ENCODE measurements at places on chromosomes 12 and 14.

GRCh38 chr12:27666510-27666909 is 29.7 kb upstream of the REP15 start:
- no peak for DNase-seq

DNA sequence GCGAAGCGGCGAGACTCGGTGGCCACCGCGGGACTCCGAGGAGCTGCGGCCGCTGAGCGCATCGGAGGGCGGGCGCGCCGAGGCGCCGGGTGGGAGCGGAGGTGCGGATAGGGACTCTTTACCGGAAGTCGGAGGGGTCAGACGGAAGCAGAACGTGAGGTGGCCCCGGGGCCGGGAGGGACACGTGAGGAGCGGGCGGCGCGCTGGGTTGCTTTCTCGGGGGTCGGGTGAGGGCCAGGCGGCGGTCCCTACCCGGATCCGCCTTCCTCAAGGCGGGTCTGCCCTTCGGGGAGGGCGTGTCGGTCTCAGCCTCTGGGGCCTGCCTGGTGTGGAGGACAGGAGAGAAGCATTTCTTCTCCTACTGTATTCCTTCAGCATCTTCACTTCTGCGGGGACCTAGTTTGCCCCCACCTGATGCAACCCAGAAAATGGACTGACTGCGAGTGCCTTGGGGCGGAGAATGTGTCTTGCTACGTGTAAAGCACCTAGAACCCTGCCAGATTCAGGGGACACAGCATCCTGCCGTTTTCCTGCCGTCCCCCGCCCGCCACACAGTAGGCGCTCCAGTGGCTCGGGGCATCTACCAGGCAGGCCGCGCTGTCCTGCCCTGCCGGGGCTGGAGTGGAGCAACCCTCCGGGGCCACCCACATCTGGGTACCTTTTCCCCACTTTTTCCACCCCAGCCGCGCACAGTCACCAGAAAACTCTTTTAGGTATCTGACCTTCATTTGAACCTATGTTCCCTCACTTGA is 514 bp upstream of the ATXN2 start:
- DNase-seq: peak; percentile 93

GRCh38 chr12:52090291-52090690 is 10.8 kb downstream of the SMIM41 start:
- DNase-seq: no peak

GRCh38 chr12:69913526-69913925 is 88.5 kb downstream of the MYRFL start:
- no peak for DNase-seq

- peak; percentile 44 for DNase-seq
Observed at GRCh38 chr12:32877601-32878459, 18.7 kb downstream of the PKP2 start.

DNA sequence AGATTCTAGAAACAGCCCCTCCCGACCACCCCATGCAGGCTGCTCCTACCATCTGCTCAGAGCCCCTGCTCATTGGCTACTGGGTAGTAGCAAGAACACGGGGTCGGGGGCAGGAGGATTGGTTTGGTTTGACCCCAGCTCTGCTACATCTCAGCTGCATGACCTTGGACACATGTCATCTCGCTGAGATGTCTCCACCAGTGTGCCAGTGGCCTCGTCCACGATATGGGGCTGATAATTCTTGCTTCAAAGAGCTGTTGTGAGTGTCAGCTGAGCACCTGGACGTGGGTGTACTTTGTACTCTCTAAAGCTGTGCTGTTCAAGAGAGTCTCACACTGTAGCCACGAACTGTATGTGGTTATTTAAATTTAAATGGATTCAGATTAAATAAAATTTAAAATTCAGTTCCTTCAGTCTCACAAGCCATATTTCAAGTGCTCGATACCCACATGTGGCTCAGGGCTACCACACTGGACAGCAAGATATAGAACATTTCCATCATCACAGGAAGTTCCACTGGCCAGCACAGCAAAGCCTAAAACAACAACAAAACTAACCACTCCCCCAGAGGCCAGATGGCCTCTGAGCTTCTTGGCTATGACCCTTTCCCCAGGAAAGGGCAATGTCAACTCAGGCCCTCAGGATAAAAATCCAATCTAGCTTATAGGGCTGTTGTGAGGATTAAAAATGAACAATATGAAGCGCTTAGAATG is 18.6 kb downstream of the LTBP2 start:
- DNase-seq: no peak

DNA sequence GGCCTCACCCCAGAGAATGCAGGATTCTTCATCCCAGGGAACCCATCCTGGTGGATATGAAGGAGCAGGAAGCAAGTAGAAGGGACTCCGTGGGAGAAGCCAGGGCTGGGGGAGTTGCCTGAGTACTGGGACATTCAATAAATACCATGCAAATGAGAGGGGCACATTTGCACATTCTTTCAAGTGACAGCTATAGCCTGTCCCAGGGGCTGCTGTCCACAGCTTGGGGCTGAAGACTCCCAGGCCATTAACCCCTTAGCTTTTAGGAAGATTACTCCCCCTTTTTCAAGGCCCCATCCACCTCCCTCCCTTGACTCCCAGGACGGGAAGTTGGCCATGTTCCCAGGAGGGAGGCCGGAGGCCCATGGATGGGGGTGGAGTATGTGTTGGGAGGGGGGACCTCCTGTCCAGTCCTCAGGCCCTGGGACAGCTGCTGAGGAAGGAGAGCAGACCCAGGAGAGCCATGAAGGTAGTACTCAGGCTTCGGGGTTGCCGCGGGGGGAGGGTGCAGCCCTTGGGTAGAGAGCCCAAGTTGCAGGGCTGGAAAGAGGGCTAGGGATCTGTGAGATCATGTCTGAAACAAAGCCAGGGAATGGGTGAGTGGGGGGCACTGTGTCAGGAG is 974 bp upstream of the TNS2 start:
- DNase-seq: peak; percentile 68

GRCh38 chr12:72010356-72010755 is 71.7 kb downstream of the TPH2 start:
- DNase-seq: no peak

GRCh38 chr12:52354200-52354599 is 13.1 kb downstream of the KRT85 start:
- no peak for DNase-seq

DNA sequence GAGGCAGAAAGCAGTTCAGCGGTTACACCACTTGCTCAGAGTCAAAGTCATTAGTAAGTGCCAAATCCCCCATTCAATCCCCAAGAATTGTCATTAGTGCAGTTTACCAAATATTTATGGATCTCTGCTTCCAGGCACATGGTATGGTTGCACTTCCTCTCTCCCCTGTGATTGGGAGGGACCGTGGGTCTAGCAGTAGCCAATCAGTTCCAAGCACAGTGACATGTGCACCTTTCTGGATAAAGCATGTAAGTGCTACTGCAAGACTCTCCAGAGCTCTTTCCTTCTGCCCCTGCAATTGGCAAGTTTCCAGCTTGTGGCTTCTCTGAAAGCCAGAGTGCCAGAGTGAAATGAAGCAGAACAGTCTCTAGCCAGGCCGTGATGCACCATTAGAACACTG is 85.3 kb upstream of the FLRT2 start:
- no peak for DNase-seq
